Progenitor cell of endocrine pancreas (in vitro differentiated cells): ENCODE measurements at places on chromosomes 12 and 14. TPM values are rescaled to one million over a fixed set of nuclear protein-coding genes. Genes with fewer than 3 reads are reported as not detected.

- H3K4me1 ChIP-seq, result peaks cover 6% of the 10 kb centered on the region
- no peak overlapping the region for H3K4me3 ChIP-seq
- H3K36me3 ChIP-seq, result peaks cover 7% of the 10 kb centered on the region
- H3K27ac ChIP-seq, result no peak overlapping the region
These were observed 186.6 kb downstream of the CALM1 start for GRCh38 chr14:90583427-90583826.

GRCh38 chr14:75514673-75515628 lies 7.3 kb upstream of the BATF start:
- no peak for DNase-seq
- peaks cover 14% of the 10 kb centered on the region for H3K27me3 ChIP-seq
- H3K27ac ChIP-seq, result no peak overlapping the region
- H3K4me1 ChIP-seq, result peaks cover 2% of the 10 kb centered on the region
- H3K36me3 ChIP-seq, result peaks cover 1% of the 10 kb centered on the region
- H3K4me3 ChIP-seq, result no peak overlapping the region

GRCh38 chr12:118821386-118821925 lies 159.9 kb upstream of the SRRM4 start:
- no peak overlapping the region for H3K27ac ChIP-seq
- no peak for DNase-seq
- H3K27me3 ChIP-seq, result peaks cover 5% of the 10 kb centered on the region
- no peaks in the 10 kb centered on the region for H3K36me3 ChIP-seq
- H3K4me1 ChIP-seq, result peaks cover 2% of the 10 kb centered on the region

DNA sequence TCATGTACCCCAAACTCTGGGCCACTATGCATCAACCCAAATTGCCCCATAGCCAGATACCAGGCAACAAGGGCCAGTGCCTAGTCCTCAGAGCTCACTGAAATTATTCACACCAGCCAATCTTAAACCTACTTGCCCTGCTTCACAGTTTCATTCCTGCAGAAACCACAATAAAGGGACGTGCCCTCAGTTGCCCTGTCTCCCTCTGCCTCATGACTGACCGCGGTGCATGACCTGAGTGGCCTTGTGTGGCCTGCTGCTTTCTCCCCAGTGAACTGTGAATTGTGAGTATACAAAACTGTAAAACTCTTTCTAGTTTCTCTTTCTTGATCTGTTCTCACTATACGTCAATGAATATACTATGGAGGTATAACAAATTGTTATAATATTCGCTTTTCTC lies 490.9 kb upstream of the MIS18BP1 start:
- no peak overlapping the region for H3K4me3 ChIP-seq
- no peaks in the 10 kb centered on the region for H3K36me3 ChIP-seq
- no peak for DNase-seq

- peaks cover 32% of the 10 kb centered on the region for H3K27me3 ChIP-seq
- DNase-seq, result no peak
- H3K4me3 ChIP-seq, result no peak overlapping the region
- no peaks in the 10 kb centered on the region for H3K4me1 ChIP-seq
- H3K27ac ChIP-seq, result no peak overlapping the region
These were observed 46.8 kb upstream of the GPATCH2L start for GRCh38 chr14:76104802-76105355.

DNA sequence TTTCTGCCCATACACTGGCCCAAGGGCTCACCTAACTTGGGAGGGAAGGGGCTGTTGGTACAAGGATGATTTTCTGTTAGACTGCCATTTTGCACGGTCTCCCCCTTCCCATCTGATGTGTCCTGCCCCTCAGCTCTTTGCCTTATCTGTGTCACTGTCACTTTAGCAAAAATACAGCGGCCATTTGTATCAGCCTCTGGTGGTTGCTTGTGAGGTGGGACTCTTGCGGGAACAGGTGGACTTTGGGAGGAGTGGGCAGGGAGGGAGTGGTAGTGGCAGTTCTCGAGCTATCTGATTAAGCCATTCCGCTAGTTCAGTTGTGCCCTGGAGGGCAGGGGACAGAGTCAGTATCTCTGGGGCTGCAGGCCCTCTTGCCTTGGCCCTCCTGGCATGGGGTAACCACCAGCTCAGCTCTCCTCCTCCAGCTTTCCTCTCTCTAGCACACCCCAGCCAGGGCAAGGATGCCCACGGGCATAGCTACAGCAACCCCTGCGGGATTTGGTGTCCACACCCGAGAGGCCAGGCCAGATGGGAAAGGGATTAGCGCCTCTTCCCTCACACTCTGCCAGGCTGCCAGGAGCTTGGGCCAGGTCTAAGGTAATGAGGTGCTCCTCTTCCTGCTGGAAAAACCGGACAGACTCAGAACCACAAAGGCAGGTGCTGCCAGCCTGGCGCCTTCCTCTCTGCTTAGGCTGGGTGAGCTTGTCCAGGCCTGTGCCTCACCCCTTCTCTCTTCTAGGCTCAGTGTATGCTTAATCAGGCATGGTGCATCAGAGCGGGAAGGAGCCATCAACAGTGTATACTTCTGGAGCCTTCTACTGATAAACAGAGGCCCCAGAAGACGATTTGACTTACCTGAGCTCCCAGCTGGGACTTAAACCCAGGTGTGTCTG lies 8.7 kb downstream of the SLC48A1 start:
- no peak overlapping the region for H3K27ac ChIP-seq
- no peaks in the 10 kb centered on the region for H3K27me3 ChIP-seq
- no peak overlapping the region for H3K4me3 ChIP-seq
- no peak for DNase-seq
- H3K36me3 ChIP-seq, result peaks cover 4% of the 10 kb centered on the region

- peaks cover 13% of the 10 kb centered on the region for H3K4me1 ChIP-seq
- no peaks in the 10 kb centered on the region for H3K36me3 ChIP-seq
- H3K27ac ChIP-seq, result no peak overlapping the region
- peak; percentile 18 for DNase-seq
These were observed 663 bp downstream of the PTGER2 start for GRCh38 chr14:52314595-52315354.

GRCh38 chr12:22631863-22632463 lies 7.0 kb downstream of the ETNK1 start:
- H3K4me1 ChIP-seq, result peaks cover 44% of the 10 kb centered on the region
- no peak overlapping the region for H3K27ac ChIP-seq
- H3K27me3 ChIP-seq, result no peaks in the 10 kb centered on the region

DNA sequence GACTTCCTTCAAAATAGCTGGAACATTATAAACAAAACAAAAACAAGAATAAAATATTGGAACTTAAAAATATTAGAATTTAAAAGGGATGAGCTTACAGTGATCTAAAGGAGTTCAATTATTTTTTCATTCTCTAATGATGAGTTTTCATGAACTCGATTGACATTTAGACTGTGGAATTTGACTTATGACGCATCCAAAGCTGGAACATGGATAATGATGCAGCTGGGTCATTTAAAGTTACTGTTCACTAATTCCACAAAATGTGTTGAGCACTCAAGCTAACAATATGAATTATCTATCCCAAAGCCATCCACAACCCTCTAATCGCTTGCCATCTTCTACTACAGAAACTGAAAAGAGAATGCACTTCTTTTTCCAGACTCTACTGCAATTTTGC lies 42.5 kb downstream of the LIN7A start:
- no peaks in the 10 kb centered on the region for H3K4me1 ChIP-seq
- no peak overlapping the region for H3K27ac ChIP-seq
- no peaks in the 10 kb centered on the region for H3K36me3 ChIP-seq
- no peaks in the 10 kb centered on the region for H3K27me3 ChIP-seq

- no peak overlapping the region for H3K4me3 ChIP-seq
- H3K4me1 ChIP-seq, result no peaks in the 10 kb centered on the region
- no peak overlapping the region for H3K27ac ChIP-seq
- H3K36me3 ChIP-seq, result no peaks in the 10 kb centered on the region
These were observed 41.2 kb downstream of the NKX2-1 start for GRCh38 chr14:36478782-36479181.

DNA sequence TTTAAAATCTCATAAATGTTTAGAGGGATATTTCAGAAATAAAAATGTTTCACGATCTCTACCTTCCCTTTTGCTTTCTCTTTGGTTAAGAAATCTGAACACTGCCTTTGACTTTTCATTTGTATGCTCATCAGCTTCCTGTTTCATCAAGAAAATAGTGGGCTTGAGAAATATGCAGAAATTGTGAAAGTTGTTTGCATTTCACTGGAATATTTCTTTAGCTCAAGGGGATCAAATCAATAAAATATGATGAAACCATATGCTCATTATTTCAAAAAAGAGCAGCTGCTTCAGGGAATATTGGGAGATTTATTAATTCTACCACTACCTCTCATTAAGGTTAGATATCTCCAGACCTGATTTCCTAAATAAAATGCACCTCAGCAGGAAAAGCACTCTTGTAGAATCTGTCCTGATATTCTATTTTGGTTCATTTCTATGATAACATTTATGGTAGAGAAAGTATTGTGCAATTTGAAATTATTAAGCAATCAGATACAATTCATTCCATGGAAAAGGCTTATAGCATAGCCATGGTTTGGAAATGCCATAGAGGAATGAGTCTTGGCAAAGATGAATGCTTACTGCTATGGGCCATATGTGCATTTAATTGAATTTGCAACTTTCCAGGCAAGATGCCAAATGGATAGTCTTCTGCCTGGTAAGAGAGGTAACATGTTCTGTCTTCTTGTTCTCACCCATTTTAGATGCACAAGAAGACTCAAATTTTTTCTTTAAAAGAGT lies 212.6 kb upstream of the SLC16A7 start:
- H3K36me3 ChIP-seq, result peaks cover 1% of the 10 kb centered on the region
- DNase-seq, result no peak
- no peak overlapping the region for H3K4me3 ChIP-seq
- no peak overlapping the region for H3K27ac ChIP-seq
- H3K4me1 ChIP-seq, result peaks cover 2% of the 10 kb centered on the region

DNA sequence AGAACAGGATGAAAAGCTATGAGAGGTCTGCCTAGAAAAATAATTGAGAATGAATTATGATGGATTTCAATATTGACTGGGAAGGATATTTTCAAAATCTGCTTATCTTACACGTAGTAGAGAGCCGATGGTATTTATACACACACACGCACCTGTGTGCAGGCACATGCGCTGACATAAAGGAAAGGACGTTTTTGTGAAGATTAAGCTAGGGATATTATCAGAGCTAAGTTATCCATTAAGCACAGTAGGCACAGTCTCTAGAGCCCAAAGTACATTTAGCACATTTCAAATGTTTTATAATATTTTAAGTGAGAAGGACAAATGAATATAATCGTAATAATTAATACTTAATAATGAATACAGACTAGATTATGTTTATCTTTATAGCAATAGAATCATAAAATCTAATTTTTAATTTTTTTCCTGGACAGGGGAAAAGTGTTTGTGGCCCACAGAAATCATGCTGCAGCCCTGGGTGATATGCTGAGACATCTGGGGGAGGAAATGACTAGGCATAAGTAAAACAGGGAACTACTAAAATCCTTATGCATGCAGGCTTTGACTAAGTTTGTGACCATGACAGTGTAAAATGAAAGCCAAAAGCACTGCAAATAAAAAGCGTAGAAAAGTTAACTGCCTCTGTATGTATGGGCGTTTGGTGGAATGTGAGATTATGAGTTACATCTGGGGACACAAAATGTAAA lies 146.1 kb downstream of the KITLG start:
- no peak overlapping the region for H3K4me3 ChIP-seq
- DNase-seq, result no peak
- peaks cover 33% of the 10 kb centered on the region for H3K4me1 ChIP-seq

DNA sequence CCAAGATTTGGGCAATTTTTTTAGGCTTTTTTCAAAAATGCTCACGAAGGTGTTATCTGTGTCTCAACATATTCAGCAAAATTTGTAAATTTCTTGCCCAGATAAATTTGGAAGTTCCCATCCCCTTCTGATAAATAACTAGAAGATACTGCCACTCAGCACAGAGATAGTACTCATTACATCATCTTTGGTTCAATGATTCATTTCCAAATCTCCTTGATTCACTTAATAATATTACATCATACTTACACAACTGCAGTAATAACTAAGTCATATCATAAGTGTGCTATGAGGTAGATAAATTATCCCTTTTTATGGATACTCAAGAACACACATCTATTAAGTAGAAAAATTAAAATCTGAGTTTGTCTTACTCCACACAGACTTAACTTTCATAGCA lies 89.4 kb downstream of the RPAP3 start:
- no peaks in the 10 kb centered on the region for H3K27me3 ChIP-seq
- DNase-seq, result no peak
- no peaks in the 10 kb centered on the region for H3K4me1 ChIP-seq
- H3K4me3 ChIP-seq, result no peak overlapping the region
- peaks cover 34% of the 10 kb centered on the region for H3K36me3 ChIP-seq
- H3K27ac ChIP-seq, result no peak overlapping the region

GRCh38 chr14:98227000-98227726 lies 1044.8 kb downstream of the BCL11B start:
- H3K27ac ChIP-seq, result no peak overlapping the region
- no peak overlapping the region for H3K4me3 ChIP-seq
- H3K4me1 ChIP-seq, result no peaks in the 10 kb centered on the region
- no peaks in the 10 kb centered on the region for H3K36me3 ChIP-seq
- DNase-seq, result no peak

- DNase-seq, result no peak
- H3K36me3 ChIP-seq, result no peaks in the 10 kb centered on the region
- no peak overlapping the region for H3K4me3 ChIP-seq
These were observed 187.9 kb upstream of the GRIN2B start for GRCh38 chr12:14169281-14169680.

- H3K27me3 ChIP-seq, result no peaks in the 10 kb centered on the region
- no peak for DNase-seq
- H3K36me3 ChIP-seq, result no peaks in the 10 kb centered on the region
- peaks cover 19% of the 10 kb centered on the region for H3K4me1 ChIP-seq
- no peak overlapping the region for H3K4me3 ChIP-seq
- H3K27ac ChIP-seq, result no peak overlapping the region
These were observed 25.8 kb downstream of the TAOK3 start for GRCh38 chr12:118346895-118347294.

Gene CISTR
- total RNA-seq, result 0.58 TPM in 1 of 2 replicates, not detected in the other

Gene TAS2R46
- total RNA-seq, result 2.6 and 3.3 TPM in 2 replicates

Gene B4GALNT3
- 58.3 and 67.0 TPM in 2 replicates for total RNA-seq
